GM12878 (cell line): ENCODE measurements at places on chromosomes 3 and 15. TPM values are rescaled to one million over a fixed set of nuclear protein-coding genes. Genes with fewer than 3 reads are reported as not detected.

The DPP8 gene
- 23.5 and 24.7 TPM in 2 replicates for total RNA-seq

- H3K27me3 ChIP-seq = no peaks in the 10 kb centered on the region
- no peak for DNase-seq
- H3K27ac ChIP-seq = no peak overlapping the region
- no peak overlapping the region for H3K4me3 ChIP-seq
These were observed 76.8 kb downstream of the TAMM41 start for GRCh38 chr3:11769704-11770476.

GRCh38 chr15:69009341-69009740 lies 5.2 kb upstream of the NOX5 start:
- no peak for DNase-seq
- H3K27ac ChIP-seq = no peak overlapping the region
- no peaks in the 10 kb centered on the region for H3K27me3 ChIP-seq
- H3K4me1 ChIP-seq = no peaks in the 10 kb centered on the region
- H3K36me3 ChIP-seq = no peaks in the 10 kb centered on the region

- H3K4me3 ChIP-seq = no peak overlapping the region
- peaks cover 9% of the 10 kb centered on the region for H3K4me1 ChIP-seq
- H3K36me3 ChIP-seq = peaks cover 8% of the 10 kb centered on the region
- DNase-seq = no peak
- no peaks in the 10 kb centered on the region for H3K27me3 ChIP-seq
These were observed 2.4 kb downstream of the PLXNA1 start for GRCh38 chr3:126985132-126985985.

DNA sequence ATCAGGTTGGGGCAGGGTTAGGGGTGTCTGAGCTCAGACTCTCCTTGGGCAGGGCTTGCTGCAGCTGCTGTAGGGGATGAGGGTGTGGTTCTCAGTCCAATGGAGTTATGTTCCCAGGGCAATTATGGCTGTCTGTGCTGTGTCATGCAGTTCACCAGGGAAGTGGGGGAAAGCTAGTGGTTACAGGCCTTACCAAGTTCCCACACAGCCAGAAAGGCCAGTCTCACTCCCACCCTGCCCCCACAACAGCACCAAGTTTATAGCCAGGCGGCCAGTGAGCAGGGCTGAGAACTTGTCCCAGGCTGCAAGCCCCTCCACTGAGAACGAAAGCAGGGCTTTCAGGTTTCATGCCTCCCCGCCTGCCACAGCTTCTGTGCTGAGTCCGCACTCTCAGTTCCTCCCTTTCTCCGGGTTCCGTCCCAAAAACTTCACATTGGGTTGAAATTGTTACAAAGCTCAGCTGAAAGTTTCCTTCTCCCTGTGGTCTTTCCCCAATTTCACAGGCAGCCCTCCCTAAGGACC lies 19.6 kb upstream of the CPOX start:
- H3K27me3 ChIP-seq = no peaks in the 10 kb centered on the region
- H3K4me3 ChIP-seq = no peak overlapping the region
- peaks cover 7% of the 10 kb centered on the region; the same call in 1 of the 2 replicates for H3K4me1 ChIP-seq
- H3K27ac ChIP-seq = peak overlapping the region; percentile 87
- H3K36me3 ChIP-seq = no peaks in the 10 kb centered on the region
